ENCODE measurements at places on chromosomes 4 and X. TPM values are rescaled to one million over a fixed set of nuclear protein-coding genes. Genes with fewer than 3 reads are reported as not detected.

CENPE gene
- 5.2 TPM for total RNA-seq

IQSEC2 gene
- 8.2 TPM for total RNA-seq

NAAA gene
- 44.1 TPM for total RNA-seq

SORBS2 gene
- 45.1 TPM for total RNA-seq

VSIG4 gene
- total RNA-seq, result not detected

PNCK gene
- total RNA-seq, result not detected

CCDC149 gene
- total RNA-seq, result 12.5 TPM

PRKG2 gene
- 0.35 TPM for total RNA-seq

AADAT gene
- 5.9 TPM for total RNA-seq

INTS6L gene
- 4.7 TPM for total RNA-seq

PIGA gene
- 13.4 TPM for total RNA-seq

Measured in renal cortical epithelial cell (primary cell).